ENCODE measurements at places on chromosomes 6 and 20.

DNA sequence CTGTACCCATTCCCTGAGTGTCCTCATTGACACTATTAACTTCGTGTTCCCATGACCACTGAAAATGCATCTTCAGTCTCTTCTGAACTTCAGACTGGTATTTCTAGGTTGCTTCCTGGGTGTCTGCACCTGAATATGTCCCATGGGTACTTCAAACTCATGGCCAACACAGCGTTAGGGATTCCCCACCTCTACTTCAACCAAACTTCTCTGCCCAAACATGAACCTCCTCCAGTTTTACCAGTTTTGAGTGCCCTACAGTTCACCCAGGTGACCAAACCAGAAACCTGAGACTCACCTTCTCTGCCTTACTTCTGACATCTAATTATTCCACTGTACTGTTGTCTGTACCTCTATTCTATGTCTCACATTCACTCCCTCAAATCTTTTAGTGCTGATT, 99.5 kb upstream of the SUPT3H start:
- no peak for DNase-seq

GRCh38 chr6:168050225-168050880, 28.7 kb downstream of the FRMD1 start:
- DNase-seq, result no peak

GRCh38 chr6:112409311-112409710, 62.2 kb downstream of the RFPL4B start:
- no peak for DNase-seq

- no peak for DNase-seq
These were observed 6.2 kb downstream of the LINC00237 start for GRCh38 chr20:21099751-21100577.

- DNase-seq, result no peak
These were observed 193.3 kb downstream of the CLIC5 start for GRCh38 chr6:45822246-45822812.

DNA sequence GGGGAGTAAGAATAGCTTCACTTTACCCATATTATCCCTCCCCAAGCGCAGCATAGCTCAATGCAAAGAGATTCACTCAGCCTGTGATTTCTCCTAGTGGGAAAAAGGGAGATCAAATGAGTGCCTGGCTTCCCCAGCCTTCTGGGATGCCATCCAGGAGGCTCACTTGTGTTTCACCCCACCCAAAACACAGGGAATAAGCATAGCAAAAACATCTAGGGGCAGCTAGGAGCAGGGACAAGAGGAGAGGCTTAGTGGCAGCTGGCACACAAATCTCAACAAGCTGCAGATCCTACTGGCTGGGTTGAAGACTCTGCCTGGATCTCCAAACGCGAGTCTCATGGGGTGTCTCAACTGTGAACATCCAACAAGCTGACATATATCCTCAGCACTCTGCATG, 715.8 kb downstream of the RNF144B start:
- no peak for DNase-seq

DNA sequence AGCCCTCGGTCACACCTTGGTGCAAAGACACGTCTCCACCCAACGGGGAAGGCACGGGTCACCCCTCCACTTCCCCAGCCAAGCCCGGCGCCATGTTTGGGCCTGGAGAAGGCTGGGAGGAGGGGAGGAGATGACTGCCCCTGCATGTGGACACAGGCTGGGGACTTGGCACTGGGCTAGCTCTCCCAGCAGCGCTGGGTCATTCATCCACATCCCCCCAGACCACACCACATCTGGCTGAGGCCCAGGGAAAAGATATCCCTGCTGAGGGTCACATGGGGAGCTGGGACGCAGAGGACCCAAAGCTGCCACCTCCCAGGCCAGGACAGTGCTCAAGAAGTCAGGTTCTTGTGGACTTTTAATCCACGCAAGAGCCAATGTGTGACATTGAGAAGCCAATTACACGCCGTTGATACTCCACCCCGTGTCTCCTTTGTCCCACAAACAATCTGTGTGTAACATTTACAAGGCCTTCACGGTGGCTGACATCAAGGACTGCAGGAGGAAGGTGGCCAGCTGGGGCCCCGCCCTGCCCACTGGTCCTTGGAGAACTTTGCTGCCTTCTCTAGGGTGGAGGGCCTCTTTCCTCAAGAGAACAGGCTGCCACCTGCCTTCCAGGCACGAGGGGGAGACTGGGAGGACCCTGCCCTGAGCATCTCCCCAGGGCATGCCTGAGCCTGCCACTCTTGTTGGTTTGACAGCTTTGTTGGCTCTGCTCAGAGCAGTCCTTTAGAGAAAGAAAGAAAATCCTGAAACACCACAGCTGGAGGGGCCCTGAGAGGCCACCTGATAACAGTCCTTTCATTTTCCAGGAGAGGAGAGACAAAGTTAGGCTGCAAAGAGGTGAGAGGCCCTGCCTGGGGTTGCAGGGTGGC, 5.3 kb upstream of the IP6K3 start:
- no peak for DNase-seq

DNA sequence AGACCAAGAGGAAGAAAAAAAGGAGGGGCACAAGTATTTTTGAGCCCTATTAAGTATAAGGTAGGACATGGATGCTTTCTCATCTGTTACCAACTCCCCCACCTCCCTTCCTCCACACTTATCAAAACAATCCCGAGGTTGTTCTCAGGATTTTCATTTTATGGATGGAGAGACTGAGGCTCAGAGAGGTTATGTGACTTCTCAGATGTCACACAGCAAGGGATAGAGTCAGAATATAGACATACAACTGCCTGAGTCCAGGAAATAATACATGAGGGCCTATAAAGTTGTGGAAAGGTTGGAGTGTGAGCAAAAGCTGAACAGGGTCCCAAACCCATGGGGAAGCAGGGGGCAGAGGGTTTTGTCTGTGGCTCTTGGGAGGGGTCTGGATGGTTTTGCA, 19.3 kb downstream of the KCNK17 start:
- no peak for DNase-seq

- DNase-seq, result no peak
These were observed 1.1 kb upstream of the VWA7 start for GRCh38 chr6:31778193-31778592.

GRCh38 chr6:11951868-11952267, 60.2 kb upstream of the HIVEP1 start:
- no peak for DNase-seq

GRCh38 chr20:51731731-51732095, 36.5 kb downstream of the ATP9A start:
- no peak for DNase-seq

DNA sequence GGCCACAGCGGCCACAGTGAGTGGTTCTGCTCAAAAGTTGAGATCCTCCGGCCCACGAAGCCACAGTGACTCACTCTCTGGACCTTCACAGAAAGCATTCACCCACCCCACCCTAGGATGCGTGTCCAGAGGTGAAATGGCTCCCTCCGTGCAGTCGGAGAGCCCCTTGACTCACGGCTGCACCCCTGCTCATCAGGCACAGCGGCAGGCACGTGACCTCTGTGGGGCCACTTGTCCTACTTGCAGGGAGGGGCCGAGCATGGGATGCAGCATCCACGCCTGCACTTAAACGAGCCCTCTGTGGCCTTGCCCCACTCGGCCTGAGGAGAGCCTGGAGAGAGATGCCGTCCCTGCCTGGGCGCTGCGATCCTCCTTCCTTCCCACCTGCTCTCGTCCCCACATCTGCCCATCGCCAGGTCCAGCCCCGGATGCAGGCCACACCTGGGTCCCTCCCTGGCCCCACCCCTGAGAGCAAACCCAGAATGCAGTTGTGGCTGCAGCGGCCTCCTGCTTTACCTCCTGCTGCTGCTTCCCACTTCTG, 28.7 kb downstream of the NTSR1 start:
- DNase-seq, result no peak

GRCh38 chr6:2988426-2989331, 11.0 kb upstream of the NQO2 start:
- DNase-seq, result no peak

DNA sequence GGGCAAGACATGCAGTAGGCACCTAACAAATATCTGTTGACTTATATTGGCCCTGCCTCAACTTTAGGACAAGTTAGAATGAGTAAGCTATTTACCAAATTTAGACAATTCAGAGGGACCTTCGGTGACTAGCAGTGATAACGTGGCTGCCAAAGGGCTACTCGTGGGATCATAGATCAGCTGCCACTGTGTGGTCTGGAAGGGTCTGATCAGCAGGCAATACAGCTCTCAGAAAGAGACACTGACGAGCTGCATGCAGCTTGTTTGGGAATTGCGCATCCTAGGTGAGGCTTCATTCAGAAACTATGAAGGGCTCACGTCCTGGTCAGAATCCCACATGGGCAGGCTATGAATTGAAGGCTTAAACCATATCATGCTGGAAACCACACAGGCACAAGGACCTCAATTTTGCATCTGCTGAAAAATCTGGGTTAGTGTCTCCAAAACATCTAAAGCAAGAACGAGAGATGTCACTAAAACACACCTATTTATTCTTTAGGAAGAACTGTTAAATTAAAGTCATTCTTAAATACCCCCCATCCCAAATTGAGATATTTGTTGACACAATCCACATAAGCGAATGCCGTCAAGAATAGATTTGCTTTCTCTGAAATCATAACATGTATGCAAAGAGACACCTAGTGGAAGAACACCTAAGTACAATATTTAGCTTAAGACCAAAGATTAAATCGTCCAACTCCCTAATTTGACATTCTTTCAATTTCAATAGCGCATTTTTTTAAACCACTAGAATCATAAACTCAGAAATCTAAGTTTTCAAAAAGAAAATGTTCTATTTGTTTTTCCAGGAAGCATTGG, 79.6 kb downstream of the IPCEF1 start:
- no peak for DNase-seq

GRCh38 chr6:168605964-168606363, 165.0 kb downstream of the SMOC2 start:
- no peak for DNase-seq

- no peak for DNase-seq
These were observed 723 bp downstream of the COL11A2 start for GRCh38 chr6:33191383-33192104.

GRCh38 chr6:100833972-100834574, 47.1 kb downstream of the ASCC3 start:
- DNase-seq, result no peak

GRCh38 chr6:12010635-12011275, 1.4 kb upstream of the HIVEP1 start:
- no peak for DNase-seq

GRCh38 chr20:24670341-24670872, 201.0 kb downstream of the SYNDIG1 start:
- no peak for DNase-seq

DNA sequence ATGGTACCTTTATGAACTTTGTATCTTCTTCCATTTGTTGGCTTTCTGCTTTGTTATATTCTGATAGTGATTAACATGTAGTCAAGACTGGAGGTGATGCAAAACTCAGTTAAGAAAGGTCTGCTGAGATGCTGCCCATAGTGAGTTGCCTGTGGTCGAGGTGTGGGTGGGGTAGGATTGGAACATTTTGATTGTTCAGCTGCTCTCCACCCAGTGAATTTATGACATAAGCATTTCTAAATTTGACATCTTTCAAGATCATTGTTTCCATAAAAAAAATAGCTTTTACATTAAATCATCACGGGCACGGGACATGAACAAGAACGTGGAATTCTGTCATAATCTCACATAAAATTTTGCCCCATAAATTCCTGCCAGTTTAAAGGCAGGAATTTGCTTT, 146.6 kb upstream of the POU3F2 start:
- DNase-seq, result no peak

- no peak for DNase-seq
These were observed 399.5 kb downstream of the PHF3 start for GRCh38 chr6:64034910-64035655.

DNA sequence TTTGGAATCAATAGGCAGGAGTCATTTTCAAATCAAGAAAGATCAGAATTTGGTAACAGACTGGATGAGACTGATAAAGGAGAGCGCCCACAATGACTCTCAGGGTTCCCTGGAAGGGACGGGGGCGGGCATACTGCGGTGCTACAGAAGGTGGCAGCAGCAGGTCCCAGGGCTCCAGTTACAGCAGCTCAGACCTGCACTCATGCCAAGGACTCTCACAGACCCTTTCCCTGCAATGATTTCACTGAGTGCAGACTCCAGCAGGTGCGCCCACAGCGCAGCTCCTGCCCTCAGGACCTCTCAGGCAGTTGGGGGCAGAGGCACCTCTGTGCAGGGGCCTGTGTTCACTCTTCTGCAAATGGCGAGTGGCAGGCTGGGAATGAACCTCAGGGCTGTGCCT, 359.8 kb downstream of the ZFAND3 start:
- DNase-seq, result no peak

DNA sequence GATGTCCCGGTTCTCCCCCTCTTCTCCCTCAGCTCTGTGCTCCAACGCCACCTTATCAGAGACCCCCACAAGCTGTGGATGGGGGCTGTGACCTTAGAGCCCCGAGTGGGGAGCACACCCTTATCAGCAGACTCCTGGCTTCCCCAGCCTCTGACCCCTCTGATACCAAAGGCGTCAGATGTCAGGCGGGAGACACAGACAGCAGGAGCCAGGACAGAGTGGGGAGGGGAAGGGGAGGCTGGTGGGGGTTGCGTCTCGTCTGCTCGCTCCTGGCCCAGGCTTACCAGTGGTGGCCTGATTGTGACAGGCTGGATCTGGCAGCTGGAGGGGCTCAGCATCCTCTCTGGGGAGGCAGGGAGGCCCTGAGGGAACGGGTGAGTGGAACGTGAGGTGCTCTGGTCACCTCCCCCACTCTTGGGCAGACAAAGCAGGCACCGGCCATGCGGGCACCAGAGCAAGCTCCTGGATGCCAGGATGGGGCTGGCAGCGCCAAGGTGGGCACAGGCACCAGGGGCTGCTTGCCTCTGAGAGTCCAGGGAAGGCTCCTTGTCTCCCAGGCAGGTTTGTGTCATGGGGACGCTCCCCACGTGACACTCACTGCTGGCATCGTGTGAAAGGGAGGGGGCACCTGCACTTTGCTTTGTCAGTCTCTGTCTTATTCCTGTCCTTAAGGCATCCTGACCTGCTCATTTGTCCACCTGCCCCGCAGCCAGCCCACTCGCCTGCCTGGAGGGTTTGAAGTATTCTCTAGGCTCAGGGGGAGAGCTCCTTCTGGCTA, 27.8 kb upstream of the GATA5 start:
- DNase-seq, result no peak

DNA sequence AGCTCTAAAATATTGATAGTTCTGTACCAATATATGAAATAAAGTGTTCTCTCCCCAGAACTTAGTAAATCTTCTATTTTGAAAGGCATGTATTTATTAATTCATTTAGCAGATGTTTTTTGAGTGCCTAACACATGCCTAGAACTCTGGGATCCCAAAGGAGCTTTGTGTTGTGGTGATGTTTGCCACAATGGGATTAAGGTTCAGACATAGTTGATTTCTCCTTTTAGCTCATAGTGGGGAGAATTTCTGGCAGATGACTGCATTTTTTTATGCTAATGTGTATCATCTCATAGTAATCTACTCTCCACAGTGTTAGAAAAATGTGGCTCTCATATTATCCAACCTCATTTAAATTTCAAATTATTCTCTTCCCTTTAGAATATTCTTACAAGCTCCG, 21.7 kb downstream of the MYB start:
- no peak for DNase-seq

DNA sequence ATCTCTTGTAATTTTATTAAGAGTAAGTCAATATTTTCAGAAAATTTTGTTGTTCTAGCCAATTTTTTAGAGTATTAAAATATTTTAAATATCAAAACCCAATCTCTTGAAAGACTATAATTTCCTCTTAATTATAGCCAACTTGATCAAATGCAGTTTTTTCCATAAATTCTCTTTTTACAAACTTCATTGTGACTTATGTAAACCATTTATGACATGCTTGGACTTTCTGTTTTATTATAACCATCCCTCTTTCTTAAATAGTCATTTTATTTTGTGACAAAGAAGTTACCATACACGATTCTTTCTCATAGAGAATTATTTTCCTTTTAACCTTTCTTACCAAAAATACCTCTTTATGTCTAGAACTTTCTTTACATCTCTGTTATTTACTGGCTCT, 1075.5 kb downstream of the KHDRBS2 start:
- no peak for DNase-seq
